ENCODE measurements at places on chromosomes 6 and 20. TPM values are rescaled to one million over a fixed set of nuclear protein-coding genes. Genes with fewer than 3 reads are reported as not detected.

DNA sequence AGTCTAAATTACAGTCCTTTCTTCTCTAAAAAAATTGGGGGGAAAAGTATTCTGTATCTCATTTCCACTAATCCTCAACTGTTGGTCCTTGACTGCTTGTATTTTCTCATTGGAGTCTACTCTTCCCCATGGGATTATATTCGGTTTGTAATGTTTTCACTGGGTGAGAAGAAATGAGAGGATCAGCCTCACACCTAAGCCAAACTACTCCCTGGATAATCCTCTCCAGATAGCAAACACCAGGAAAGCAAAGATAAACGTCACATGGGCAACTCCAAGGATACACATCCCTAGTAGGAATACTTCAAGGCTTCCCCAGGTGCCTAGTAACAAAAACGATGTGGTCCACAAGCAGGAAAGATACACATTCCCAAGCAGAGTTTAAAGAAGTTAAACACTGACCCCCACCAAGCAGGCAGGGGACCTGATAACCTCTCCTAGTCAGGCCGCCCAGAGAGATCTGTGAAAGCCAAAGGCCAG, 53.9 kb upstream of the SOX4 start:
- no peaks in the 10 kb centered on the region for H3K36me3 ChIP-seq
- no peaks in the 10 kb centered on the region for H3K4me1 ChIP-seq
- no peak for DNase-seq
- H3K4me3 ChIP-seq: no peak overlapping the region

- H3K27ac ChIP-seq: no peak overlapping the region
- H3K4me3 ChIP-seq: no peak overlapping the region
- DNase-seq: no peak
- no peaks in the 10 kb centered on the region for H3K4me1 ChIP-seq
Observed at GRCh38 chr6:20642441-20642840, 108.2 kb downstream of the CDKAL1 start.

E2F1 gene
- 45.4 TPM for total RNA-seq

HUS1B gene
- total RNA-seq: 2.3 TPM

GRCh38 chr6:16168121-16168520, 39.2 kb downstream of the MYLIP start:
- no peaks in the 10 kb centered on the region for H3K36me3 ChIP-seq
- H3K27me3 ChIP-seq: no peaks in the 10 kb centered on the region
- peak overlapping the region; percentile 56 for H3K27ac ChIP-seq
- no peak for DNase-seq
- peaks cover 40% of the 10 kb centered on the region for H3K4me1 ChIP-seq

GCNT2 gene
- 6.9 TPM for total RNA-seq

- H3K4me3 ChIP-seq: no peak overlapping the region
- H3K27ac ChIP-seq: no peak overlapping the region
- H3K4me1 ChIP-seq: no peaks in the 10 kb centered on the region
- H3K27me3 ChIP-seq: no peaks in the 10 kb centered on the region
Observed at GRCh38 chr6:162770955-162771354, 43.2 kb downstream of the PACRG start.

GGTLC1 gene
- not detected for total RNA-seq

GRCh38 chr6:159943968-159944598, 24.8 kb upstream of the IGF2R start:
- H3K27ac ChIP-seq: no peak overlapping the region
- peaks cover 14% of the 10 kb centered on the region for H3K27me3 ChIP-seq
- H3K36me3 ChIP-seq: peaks cover 19% of the 10 kb centered on the region
- no peak for DNase-seq

DPPA5 gene
- total RNA-seq: not detected

DNA sequence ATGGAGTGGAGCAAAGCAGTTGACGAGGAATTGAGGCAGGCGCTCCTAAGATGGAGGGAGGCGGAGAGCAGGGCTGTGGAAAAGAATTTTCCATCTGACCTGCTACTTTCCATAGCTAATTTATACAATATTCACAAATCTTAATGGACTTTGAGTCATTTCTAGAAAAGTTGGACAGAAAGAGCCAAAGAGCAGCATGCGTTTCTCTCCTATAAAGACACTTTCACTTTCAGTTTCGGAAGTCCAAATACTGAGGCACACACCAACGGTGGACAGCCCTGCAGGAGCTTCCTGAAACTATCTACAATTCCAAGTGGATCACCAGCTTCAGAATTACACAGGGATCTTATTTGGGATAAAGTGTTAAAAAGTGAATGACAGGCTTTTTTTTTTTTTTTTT, 43.5 kb downstream of the PANK2 start:
- peak overlapping the region; percentile 26 for H3K4me3 ChIP-seq
- peaks cover 32% of the 10 kb centered on the region for H3K4me1 ChIP-seq
- no peak for DNase-seq
- no peaks in the 10 kb centered on the region for H3K27me3 ChIP-seq
- H3K36me3 ChIP-seq: no peaks in the 10 kb centered on the region

DNA sequence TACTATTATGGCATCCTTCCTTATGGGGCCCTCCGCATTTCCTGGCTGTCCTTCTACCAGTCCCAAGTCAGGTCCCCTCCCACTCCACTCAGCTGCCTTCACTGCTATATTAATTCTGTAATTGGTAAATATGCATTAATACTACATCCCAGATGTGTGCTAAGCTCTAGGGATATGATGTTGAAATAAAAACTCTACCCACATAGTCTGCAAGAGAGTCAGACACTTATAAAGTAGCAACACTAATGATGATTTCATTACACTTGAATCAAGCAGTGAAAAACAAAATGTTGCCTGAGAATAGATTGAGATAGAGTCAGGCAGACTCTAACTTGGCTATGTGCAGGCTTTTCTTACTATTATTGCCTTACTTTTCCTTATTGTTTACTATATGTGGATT, 62.4 kb downstream of the AIG1 start:
- no peaks in the 10 kb centered on the region for H3K36me3 ChIP-seq
- no peak overlapping the region for H3K27ac ChIP-seq
- no peaks in the 10 kb centered on the region for H3K27me3 ChIP-seq

GRCh38 chr6:4743062-4743461, 33.1 kb upstream of the CDYL start:
- no peaks in the 10 kb centered on the region for H3K36me3 ChIP-seq
- H3K27ac ChIP-seq: no peak overlapping the region
- H3K4me1 ChIP-seq: no peaks in the 10 kb centered on the region
- H3K4me3 ChIP-seq: no peak overlapping the region

- peaks cover 32% of the 10 kb centered on the region for H3K27me3 ChIP-seq
- no peak overlapping the region for H3K4me3 ChIP-seq
- no peak for DNase-seq
- H3K27ac ChIP-seq: no peak overlapping the region
- H3K4me1 ChIP-seq: no peaks in the 10 kb centered on the region
Observed at GRCh38 chr6:166143011-166143410, 24.6 kb downstream of the TBXT start.

TFAP2B gene
- not detected for total RNA-seq

CCR6 gene
- total RNA-seq: not detected

DNA sequence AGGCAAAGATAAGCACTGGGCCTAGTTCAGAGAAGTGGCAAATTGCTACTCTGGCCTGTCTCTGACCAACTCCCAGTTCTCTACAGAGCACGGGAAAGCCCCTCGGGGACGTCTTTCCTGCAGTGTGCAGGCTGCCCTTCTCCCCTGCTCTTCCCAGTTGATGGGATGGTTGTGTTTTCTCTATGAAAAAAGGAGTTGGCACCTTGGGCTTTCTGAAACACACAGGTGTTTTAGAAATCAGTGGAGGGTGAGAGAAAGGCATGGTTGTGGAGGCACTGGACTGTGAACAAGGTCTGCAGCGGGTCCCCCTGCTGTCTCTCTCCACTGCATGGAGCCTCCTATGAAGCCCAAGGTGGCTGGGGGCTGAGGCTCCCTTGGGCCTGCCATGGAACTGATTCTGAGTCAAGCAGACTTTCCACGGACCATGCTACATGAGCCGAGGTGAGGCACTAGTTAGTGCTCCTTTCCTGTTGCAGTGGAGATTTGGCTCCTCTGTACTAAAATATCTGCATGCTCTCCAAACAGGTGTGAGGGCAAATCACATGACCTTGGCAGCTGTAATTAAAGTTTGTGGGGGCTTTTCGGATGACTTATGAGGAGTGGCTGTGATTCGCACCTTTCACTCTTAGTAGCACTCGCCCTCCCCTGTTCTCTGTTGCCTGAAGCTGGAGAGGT, 16.3 kb downstream of the GTSF1L start:
- peaks cover 5% of the 10 kb centered on the region for H3K36me3 ChIP-seq
- no peak overlapping the region for H3K4me3 ChIP-seq
- H3K27me3 ChIP-seq: no peaks in the 10 kb centered on the region

GRCh38 chr6:15081447-15081846, 164.4 kb upstream of the JARID2 start:
- H3K27ac ChIP-seq: peak overlapping the region; percentile 51
- no peaks in the 10 kb centered on the region for H3K27me3 ChIP-seq
- H3K4me3 ChIP-seq: no peak overlapping the region
- peaks cover 23% of the 10 kb centered on the region for H3K4me1 ChIP-seq
- no peak for DNase-seq

IMPG1 gene
- not detected for total RNA-seq

GRCh38 chr6:118889163-118889562, 4.8 kb upstream of the ASF1A start:
- no peak for DNase-seq
- peaks cover 3% of the 10 kb centered on the region for H3K36me3 ChIP-seq
- H3K27ac ChIP-seq: no peak overlapping the region
- H3K4me3 ChIP-seq: peak overlapping the region; percentile 22
- H3K27me3 ChIP-seq: no peaks in the 10 kb centered on the region

DNA sequence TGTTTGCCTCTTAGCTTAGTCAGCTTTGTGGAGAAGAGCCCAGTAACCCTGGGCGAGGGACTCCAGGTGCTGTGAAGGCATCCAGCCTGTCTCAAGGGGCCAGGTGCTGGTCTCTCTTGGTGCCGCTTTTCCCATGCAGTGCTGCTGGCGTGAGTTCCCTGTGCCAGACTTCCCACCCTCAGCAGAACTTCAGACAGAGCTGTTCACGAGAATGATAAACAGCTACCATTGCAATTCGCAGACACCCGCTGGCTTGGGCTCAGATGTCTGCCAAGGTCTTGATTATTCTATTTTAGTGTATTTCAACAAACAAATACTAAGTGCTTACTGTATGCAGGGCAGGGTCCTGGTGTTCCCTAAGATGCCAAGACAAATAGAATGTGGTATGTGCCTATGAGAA, 57.7 kb downstream of the RNF217 start:
- H3K4me1 ChIP-seq: no peaks in the 10 kb centered on the region
- H3K27me3 ChIP-seq: no peaks in the 10 kb centered on the region
- no peak overlapping the region for H3K4me3 ChIP-seq
- no peak for DNase-seq
- no peak overlapping the region for H3K27ac ChIP-seq

DNA sequence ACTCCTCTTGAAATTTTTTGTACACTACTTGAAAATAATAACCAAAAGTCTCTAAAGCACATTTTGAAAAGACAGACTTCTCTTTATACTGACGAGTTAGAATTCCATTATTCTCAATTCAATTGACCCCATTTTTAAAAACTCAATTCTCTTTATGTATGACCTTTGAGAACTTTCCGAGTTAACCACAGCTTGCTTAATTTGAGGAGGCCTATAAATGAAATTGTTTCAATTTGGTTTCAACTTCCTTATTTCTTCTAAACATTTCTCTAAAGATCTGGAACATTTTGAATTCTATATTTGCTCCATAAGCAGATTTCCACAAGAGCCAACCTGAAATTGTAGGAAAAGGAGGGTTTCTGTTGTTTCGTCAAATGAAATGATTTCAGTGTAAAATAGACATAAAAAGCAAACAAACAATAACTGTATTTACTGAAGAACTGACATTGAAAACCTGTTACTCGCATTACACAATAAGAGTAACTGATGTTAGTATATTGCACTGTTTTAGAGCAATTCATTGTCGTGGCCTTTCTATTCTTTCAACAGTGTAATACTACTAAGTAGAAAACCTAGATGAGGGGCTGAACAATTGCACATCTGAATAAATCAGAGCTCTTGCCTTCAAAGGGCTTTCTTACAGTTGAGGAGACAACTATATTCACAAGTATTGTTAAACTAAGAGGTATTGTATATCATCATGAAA, 223.6 kb downstream of the HIVEP2 start:
- H3K36me3 ChIP-seq: peaks cover 31% of the 10 kb centered on the region
- peaks cover 38% of the 10 kb centered on the region for H3K27me3 ChIP-seq
- H3K4me3 ChIP-seq: no peak overlapping the region
- no peak overlapping the region for H3K27ac ChIP-seq
- DNase-seq: no peak

PAK5 gene
- total RNA-seq: not detected

GRCh38 chr20:10758446-10758845, 84.6 kb upstream of the JAG1 start:
- H3K27me3 ChIP-seq: peaks cover 16% of the 10 kb centered on the region
- no peak overlapping the region for H3K4me3 ChIP-seq
- H3K36me3 ChIP-seq: no peaks in the 10 kb centered on the region
- H3K4me1 ChIP-seq: no peaks in the 10 kb centered on the region

GRCh38 chr6:57068061-57068460, 21.6 kb downstream of the KIAA1586 start:
- no peak overlapping the region for H3K27ac ChIP-seq
- DNase-seq: no peak
- H3K27me3 ChIP-seq: no peaks in the 10 kb centered on the region
- H3K4me1 ChIP-seq: no peaks in the 10 kb centered on the region

GRCh38 chr6:5112066-5112799, 27.1 kb downstream of the PPP1R3G start:
- H3K27me3 ChIP-seq: no peaks in the 10 kb centered on the region
- no peak overlapping the region for H3K27ac ChIP-seq
- no peaks in the 10 kb centered on the region for H3K36me3 ChIP-seq
- DNase-seq: no peak

DNA sequence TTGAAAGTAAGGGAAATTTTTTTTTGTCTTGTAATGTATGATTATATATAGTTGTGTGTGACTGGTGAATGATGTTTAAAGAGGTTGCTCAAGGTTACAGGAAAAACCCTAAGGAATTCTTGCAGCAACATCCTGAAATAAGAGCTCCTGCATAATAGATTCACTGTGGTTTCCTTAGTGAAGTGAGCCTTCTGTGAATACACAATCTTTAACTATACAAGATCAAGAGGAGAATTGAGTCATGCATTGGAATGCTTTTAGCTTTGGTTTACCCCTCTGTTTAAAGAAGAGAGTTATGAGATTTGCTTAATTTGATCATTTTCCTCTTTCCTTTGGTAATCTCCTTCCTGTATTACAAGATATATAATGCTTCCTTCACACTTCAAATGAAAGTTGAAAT, 141.6 kb upstream of the EYA4 start:
- H3K36me3 ChIP-seq: no peaks in the 10 kb centered on the region
- no peak overlapping the region for H3K4me3 ChIP-seq
- H3K27ac ChIP-seq: no peak overlapping the region
- peaks cover 6% of the 10 kb centered on the region for H3K27me3 ChIP-seq
- no peaks in the 10 kb centered on the region for H3K4me1 ChIP-seq

LTA gene
- 3,727 TPM for total RNA-seq

OVOL2 gene
- total RNA-seq: not detected

VNN1 gene
- 0.83 TPM for total RNA-seq

COL10A1 gene
- not detected for total RNA-seq

RHAG gene
- total RNA-seq: not detected

MMP24 gene
- total RNA-seq: not detected

KIF25 gene
- total RNA-seq: not detected

All from natural killer cell treated with Interleukin-12 subunit alpha and Interleukin-12 subunit beta and Interleukin-15 and Interleukin-18, amount 100 ng/mL, for 72 hours (primary cell).